Activated T-helper 1 cell treated with anti-CD3 and anti-CD28 coated beads, Interleukin-12 subunit alpha, Interleukin-12 subunit beta, Interleukin-2, Interleukin-4 antibody, amounts not matched to agents 30 ng/mL and 10 ng/mL and 1 ng/mL, durations not matched to agents 14 hours and 24 hours and 36 hours (primary cell): ENCODE measurements at places on chromosomes 5 and 9. TPM values are rescaled to one million over a fixed set of nuclear protein-coding genes. Genes with fewer than 3 reads are reported as not detected.
A peak's percentile ranks its signal among the peaks of the same experiment; 100 is the strongest.

- no peak for DNase-seq
Measured at GRCh38 chr5:98902733-98903132, 26.1 kb downstream of the CHD1 start.

- no peak for DNase-seq
Measured at GRCh38 chr5:127574852-127575679, 57.6 kb downstream of the PRRC1 start.

The ENC1 gene
- total RNA-seq: 2.7 and 3.2 TPM in 2 replicates

DNA sequence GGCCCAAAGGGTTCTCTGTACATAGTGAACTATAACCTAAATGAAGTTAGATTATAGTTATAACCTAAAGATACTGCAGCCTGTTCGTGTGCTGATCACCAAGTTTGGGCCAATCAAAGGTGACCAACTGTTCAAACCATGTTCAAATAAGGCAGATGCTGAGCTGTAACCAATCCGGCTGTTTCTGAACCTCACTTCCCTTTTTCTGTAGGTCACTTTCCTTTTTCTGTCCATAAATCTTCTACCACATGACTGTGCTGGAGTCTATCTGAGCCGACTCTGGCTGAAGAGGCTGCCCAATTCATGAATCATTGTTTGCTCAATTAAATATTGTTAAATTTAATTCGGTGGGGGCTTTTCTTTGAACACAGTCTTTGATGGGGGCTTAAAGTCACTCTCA, 1920.2 kb downstream of the MAT2B start:
- DNase-seq: no peak

The SH3GL2 gene
- total RNA-seq: not detected in 2 replicates

DNA sequence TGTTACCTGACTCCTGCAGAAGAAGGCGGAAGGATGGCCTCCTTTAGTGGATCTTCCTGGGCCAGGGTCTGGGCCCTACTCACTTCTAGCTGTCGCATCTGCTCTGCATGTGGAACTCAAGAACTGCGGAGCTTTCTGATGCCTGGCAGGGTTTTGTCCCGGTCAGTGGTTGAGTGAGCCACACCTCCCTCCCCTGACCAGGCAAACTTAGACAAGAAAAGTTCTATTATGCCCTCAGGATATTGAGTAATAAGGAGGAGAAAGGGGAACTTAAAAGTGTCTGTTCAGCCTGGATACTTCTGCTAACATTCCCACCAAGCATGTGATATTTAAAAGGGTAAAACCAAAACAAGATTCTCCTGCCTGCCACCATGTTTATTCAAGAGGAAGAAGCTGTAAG, at the start of gene FYB1:
TSS of gene FYB1 (minus strand) at position 127 of the 400 bp plus-strand sequence. CDS start 16,603 bp downstream, outside the sequence.
- DNase-seq: no peak

The ANKRD31 gene
- total RNA-seq: 0.36 and 0.37 TPM in 2 replicates

The RNF183 gene
- total RNA-seq: not detected in 2 replicates

- no peak for DNase-seq
Measured at GRCh38 chr5:98997000-98997399, 68.2 kb upstream of the CHD1 start.

DNA sequence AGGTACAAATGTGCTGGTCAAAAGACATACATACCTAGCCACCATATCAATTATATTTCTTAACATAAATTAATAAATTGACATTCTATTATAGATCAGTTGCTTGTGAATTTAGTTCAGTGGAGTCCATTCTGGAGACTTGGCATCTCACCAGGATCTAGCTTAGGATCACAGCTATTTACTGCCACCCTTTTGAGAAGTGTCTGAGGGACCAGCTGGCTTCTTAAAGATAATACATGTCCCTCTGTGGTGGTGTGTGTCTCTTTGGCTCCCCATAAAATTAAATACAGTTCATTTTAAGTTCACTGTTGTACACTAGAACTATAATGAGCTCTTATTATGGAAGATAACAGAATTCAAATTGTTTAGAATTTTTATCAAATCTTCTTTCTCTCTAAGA, 290.7 kb downstream of the PRELID2 start:
- DNase-seq: no peak

The OR2K2 gene
- not detected in 2 replicates for total RNA-seq

- no peak for DNase-seq
Measured at GRCh38 chr9:125460883-125461635, 199.4 kb downstream of the GAPVD1 start.

GRCh38 chr5:166123717-166124116, 2167.7 kb upstream of the WWC1 start:
- no peak for DNase-seq

GRCh38 chr9:16371306-16371705, 499.2 kb downstream of the BNC2 start:
- DNase-seq: no peak

The LCN6 gene
- total RNA-seq: not detected in 2 replicates

DNA sequence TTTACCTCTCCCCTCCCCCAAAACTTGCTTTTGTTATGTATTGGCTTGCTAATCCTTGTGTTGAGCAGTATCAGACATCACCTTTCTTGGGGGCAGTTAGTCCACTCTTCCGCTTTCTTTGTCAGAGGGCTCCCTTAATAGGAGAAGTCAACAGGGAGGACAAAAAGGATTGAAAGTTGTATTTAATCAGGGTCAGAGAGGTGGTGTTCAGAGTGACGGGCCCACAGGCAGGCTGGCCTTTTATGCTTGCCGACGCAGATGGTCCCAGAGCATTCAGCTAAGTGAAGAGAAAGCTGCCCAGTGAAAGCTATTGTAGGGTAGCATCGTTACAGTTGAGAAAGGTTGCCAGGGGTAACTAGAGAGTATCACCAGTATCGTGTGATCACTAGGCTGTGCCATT, 131.1 kb downstream of the ZCCHC7 start:
- DNase-seq: no peak

DNA sequence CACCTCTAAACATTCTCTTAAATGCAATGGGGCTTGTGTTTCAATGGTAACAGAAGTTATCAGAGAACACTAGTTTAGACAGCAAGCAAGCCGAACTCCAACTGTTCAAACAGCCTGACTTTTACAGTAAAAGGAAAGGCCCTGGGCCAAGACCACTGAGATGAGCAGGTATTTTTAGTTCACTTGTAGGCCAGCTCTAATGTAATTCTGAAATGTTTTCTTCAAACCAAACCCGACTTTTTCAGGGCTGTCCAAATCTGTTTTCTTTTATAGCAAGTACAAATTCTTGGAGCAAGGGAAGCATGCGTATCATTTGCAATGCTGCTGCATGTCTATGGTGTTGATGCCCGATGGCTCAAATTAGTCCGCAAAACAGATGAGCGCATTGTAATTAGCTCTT, 192.9 kb downstream of the SLF1 start:
- DNase-seq: no peak

GRCh38 chr5:52786949-52787599, 642 bp upstream of the ITGA1 start:
- peak; percentile 12 for DNase-seq

GRCh38 chr5:180340856-180341255, 12.3 kb downstream of the GFPT2 start:
- no peak for DNase-seq

The TLX3 gene
- not detected in 2 replicates for total RNA-seq

DNA sequence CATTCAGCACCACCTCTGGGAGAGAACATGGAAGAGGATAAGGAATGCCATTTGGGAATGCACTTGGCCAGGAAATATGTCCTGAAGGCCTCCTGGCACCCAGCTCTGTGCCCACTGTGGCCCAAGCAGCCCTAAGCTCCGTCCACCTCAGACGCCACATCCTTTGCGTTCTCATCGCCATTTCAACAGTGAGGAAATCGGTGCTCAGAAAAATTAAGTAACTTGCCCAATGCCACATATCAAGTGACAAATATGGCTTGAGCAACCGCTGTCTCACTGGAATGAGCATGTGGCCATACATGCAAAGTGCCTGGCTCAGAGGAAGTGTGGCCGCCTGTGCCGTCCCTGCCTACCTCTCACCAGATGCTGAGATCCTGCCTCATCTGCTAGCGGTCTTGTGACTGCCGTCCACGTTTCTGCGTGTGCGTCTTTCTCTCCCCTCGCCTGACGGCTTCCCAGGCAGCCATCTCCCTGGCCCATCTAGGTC, 984 bp upstream of the DOK3 start:
- no peak for DNase-seq
